Nucleus accumbens (tissue), 56 donors: ENCODE measurements at places on chromosomes 16 and 17.

GRCh38 chr17:48586355-48587258, 3.4 kb downstream of the HOXB3 start:
- no peak for DNase-seq

DNA sequence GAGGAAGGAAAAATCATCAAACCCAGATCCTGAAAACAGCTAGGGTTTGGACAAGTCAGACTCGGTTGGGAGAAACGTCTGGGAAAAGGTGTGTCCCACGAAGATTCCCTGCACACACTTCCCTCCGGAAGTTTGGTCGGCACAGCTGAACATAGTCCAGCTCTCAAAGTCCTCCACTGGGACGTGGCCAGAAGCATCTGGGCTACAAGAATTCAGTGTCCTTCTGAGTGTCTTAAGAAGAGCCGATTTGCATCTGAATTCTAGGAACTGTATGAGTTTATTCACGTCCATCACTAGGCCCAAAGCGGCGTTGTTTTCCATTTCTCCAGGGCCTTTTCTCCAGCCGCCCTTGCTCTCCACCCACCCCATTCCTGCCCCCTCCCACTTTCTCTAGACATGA, 109.1 kb downstream of the C17orf67 start:
- no peak for DNase-seq

- no peak for DNase-seq
Measured at GRCh38 chr16:21727344-21727743, 63.6 kb downstream of the OTOA start.

DNA sequence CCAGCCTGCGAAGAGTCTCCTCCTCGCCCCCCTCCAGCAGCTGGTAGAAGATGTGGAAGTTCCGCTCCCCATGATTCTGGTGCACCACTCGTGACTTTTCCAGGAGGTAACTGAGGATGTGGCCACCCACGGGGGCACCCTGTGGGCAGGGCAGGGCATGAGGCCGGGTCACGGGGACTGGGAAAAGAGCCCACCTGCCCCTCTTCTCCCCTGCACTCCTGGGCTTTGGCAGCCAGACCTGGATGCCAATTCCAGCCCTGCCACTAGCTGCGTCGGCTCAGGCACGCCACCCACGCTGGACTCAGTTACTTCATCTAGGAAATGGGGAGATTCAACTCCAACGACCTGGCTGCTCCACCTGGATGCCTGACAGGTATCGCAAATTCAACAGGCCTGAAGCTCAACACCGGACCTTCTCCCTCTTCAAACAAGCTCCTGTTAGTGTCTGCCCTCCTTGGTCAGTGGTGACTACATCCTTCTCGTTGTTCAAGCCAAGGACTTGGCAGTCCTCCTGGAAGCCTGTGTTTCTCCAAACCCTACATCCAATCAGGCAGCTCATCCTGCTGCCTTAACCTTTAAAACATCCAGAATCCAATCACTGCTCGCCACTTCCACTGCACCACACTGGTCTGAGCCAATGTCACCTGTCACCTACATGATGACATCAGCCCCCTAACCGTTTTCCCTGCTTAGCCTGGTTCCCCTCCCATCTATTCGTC, 11.6 kb downstream of the MYO1C start:
- no peak for DNase-seq

GRCh38 chr17:61490540-61490975, 38.3 kb downstream of the TBX4 start:
- DNase-seq: peak; percentile 37

DNA sequence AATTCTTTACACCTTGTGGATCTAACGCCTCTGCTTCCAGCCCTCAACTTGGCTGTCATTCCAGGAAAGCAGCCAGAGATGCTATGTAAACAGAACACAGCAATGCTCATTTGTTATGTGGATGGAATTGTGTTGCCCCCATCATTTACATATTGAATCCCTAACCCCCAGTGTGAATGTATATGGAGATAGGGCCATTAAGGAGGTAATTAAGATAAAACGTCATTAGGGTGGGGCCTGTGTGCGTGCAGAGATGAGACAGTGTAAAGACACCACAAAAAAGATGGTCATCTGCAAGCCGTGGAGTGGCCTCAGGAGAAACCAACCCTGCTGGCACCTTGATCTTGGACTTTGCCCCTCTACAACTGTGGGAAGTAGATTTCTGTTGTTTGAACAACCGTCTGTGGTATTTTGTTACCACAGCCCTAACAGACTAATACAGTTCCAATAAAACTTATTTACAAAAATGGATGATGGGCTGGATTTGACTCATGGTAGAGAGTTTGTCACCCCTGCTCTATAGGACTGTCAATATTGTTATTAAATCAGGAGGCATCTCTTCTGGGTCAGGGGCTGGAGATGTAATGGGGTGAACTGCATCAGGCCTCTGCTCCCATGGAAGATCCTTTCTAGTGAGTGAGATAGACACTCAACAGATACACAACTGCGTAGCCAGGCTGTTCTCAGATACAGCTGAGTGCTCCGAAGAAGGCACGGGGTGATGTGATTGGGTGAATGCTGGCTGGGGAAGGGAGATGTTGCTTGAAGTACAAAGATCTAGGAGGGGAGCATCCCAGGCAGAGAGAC, 339.0 kb downstream of the SNX29 start:
- no peak for DNase-seq

- DNase-seq: peak; percentile 31
Measured at GRCh38 chr16:49556606-49557446, 183.2 kb downstream of the C16orf78 start.

DNA sequence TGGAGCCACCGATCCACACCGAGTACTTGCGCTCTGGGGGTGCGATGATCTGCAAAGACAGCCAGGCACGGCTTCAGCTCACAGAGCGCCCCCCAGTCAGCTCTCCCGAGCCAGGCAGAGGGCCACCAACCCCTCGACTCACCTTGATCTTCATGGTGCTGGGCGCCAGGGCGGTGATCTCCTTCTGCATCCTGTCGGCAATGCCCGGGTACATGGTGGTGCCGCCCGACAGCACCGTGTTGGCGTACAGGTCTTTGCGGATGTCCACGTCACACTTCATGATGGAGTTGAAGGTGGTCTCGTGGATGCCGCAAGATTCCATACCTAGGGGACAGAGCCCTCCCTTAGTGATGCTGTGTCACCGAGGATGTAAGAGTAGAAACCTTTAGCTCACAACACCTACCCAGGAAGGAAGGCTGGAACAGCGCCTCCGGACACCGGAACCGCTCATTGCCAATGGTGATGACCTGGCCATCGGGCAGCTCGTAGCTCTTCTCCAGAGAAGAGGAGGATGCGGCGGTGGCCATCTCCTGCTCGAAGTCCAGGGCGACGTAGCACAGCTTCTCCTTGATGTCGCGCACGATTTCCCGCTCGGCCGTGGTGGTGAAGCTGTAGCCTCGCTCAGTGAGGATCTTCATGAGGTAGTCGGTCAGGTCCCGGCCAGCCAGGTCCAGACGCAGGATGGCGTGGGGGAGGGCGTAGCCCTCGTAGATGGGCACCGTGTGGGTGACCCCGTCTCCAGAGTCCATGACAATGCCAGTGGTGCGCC, 1.6 kb downstream of the ACTG1 start:
- DNase-seq: no peak

- DNase-seq: no peak
Measured at GRCh38 chr16:88939972-88940861, 36.8 kb downstream of the CBFA2T3 start.

DNA sequence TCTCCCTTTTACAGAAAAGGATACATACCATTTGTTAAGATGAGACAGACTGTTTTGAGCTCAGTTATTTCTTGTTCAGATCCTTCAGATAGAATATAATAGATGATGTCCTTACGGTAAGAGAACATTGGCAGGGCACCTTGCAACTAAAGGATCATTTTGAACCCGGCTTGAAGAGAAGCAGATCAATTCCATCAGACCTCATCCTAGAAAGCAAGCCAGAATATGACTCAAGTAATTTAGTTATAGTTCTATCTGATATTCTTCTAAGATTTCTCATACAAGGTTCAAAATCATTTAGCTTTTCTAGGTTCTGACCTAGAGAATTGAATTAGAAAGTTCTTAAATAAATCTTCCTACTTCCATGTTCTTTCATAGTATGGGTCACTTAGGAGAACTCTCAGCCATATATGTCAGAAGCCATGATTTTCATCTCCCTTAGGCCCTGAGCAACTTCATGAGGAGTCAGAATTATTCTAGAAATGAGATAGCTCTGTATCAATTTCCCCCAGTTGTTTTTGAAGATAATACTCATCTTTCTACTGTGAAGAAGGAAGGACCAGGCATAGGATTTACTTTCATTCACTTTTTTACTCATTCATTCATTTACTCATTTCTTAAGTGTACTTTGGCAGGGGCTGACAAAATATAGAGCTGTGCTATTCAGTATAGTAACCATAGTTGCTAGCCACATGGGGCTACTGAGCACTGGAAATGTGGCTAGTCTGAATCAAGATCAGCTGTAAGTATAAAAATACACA, 2.5 kb upstream of the CMTM1 start:
- no peak for DNase-seq

GRCh38 chr16:27737513-27737912, 187.6 kb downstream of the KATNIP start:
- no peak for DNase-seq

- no peak for DNase-seq
Measured at GRCh38 chr17:50221266-50221863, 19.9 kb upstream of the COL1A1 start.

- no peak for DNase-seq
Measured at GRCh38 chr16:55842369-55843104, 9.6 kb upstream of the CES1 start.

DNA sequence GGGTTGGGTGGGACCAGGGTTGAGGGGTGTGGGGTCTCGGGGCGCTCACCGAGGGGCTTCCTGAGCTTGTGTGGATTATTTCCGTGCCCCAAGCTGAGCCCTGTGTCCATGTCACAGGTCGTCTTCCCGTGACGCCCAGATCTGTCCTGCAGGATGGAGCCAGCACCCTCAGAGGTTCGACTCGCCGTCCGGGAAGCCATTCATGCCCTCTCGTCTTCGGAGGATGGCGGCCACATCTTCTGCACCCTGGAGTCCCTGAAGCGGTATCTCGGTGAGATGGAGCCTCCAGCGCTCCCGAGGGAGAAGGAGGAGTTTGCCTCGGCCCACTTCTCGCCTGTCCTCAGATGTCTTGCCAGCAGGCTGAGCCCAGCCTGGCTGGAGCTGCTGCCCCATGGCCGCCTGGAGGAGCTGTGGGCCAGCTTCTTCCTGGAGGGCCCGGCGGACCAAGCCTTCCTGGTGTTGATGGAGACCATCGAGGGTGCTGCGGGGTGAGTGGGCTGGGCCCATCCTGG, 1.0 kb downstream of the TELO2 start:
- no peak for DNase-seq
